ENCODE measurements at places on chromosomes 4 and X.

DNA sequence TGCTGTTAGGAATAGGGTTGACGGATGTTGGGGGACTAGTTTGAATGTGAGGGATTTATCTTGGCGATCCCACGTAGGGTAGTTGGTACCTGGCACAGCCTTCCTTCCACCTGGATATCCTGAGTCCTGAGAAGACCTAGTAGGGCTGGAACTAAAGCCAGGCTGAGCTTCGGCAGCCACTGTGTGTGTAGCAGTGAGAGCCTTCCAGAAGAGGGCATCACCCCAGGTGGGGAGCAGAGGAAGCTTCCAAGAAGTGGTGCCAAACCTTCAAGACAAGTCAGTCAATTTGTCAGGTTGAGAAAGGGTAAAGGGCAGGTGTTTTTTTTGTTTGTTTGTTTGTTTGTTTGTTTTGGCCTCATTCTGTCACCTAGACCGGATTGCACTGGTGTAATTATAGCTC, 1.2 kb upstream of the FGFBP2 start:
- DNase-seq, result no peak
- no peaks in the 10 kb centered on the region for H3K27me3 ChIP-seq
- no peaks in the 10 kb centered on the region for H3K4me1 ChIP-seq
- H3K27ac ChIP-seq, result no peak overlapping the region
- no peaks in the 10 kb centered on the region for H3K36me3 ChIP-seq

DNA sequence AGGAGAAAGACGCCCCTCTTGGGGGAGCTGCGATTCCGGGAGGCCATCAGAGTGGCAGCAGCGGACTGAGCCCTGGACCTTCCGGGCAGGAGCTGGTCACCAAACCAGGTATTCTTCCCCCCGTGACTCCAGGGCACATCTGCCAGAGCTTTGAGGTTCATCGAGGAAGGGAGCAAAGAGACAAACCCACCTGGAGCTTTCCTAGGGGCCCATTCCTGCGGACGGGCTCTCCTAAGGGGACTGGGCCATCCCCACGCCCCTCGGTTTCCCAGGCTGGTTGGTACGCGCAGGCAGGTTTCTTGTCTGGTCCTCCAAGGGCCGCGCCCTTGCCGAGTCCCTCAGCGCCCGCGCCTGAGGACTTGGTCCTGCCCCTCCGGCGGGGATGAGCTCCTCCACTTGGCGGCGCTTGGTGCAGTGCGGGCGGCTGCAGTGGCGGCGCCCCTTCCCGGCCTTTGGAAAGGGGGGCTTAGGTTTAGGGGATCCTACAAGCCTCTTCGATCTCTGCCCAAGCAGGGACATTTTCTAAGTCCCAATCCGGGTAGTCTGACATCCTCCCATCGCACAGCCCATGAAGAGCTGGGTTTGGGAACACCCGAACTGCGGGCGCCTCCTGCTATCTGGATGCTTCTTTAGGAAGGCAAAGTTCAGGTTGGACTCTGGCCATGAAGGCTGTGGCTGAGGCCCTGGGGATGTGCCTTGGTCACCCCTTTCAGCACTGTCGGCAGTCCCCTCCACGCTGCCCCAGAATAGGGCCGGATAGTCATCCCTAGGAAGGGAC, 538 bp downstream of the STBD1 start:
- no peaks in the 10 kb centered on the region for H3K27me3 ChIP-seq
- no peaks in the 10 kb centered on the region for H3K36me3 ChIP-seq
- peak; percentile 60 for DNase-seq
- H3K4me3 ChIP-seq, result peak overlapping the region; percentile 93

DNA sequence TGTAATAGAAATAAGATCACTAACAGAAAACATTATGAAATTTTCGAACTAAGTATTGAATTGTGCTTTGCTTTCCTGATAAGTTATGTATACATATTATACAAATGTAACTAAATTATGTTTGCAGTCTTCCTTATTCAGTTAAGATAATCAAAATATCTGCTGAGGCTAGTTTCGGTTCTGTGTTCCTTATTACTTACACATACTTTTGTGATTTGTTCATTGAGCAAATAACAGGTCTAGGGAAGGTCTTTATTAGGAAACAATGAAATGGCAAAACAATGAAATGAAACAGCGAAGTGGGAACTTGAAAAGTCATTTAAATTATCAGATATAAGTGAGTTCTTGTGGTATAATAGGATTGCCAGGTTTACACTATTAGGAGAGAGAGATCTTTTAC, 352.4 kb downstream of the GRIA2 start:
- no peaks in the 10 kb centered on the region for H3K27me3 ChIP-seq
- no peak overlapping the region for H3K27ac ChIP-seq
- no peak overlapping the region for H3K4me3 ChIP-seq
- no peaks in the 10 kb centered on the region for H3K36me3 ChIP-seq
- no peak for DNase-seq

DNA sequence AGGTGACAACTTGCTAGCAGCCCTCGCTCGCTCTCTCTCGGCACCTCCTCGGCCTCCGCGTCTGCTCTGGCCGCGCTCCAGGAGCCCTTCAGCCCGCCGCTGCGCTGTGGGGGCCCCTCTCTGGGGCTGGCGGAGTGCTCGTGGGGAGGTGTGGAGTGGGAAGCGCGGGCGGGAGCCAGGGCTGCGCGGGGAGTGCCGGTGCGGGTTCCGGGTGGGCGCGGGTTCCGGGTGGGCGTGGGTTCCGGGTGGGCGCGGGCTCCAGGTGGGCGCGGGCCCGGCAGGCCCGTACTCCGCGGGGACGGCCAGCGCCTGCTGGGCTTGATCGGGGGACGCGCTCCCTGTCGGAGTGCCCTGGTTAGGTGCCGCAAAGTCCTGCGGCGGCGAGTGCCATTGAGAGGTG, 384.3 kb downstream of the GPM6A start:
- DNase-seq, result no peak
- no peaks in the 10 kb centered on the region for H3K4me1 ChIP-seq
- H3K27ac ChIP-seq, result no peak overlapping the region
- no peaks in the 10 kb centered on the region for H3K27me3 ChIP-seq
- no peaks in the 10 kb centered on the region for H3K36me3 ChIP-seq
- H3K4me3 ChIP-seq, result no peak overlapping the region

- no peak for DNase-seq
- no peaks in the 10 kb centered on the region for H3K36me3 ChIP-seq
- no peak overlapping the region for H3K27ac ChIP-seq
- no peaks in the 10 kb centered on the region for H3K27me3 ChIP-seq
- no peaks in the 10 kb centered on the region for H3K4me1 ChIP-seq
Measured at GRCh38 chrX:16836371-16836770, 33.8 kb downstream of the RBBP7 start.

DNA sequence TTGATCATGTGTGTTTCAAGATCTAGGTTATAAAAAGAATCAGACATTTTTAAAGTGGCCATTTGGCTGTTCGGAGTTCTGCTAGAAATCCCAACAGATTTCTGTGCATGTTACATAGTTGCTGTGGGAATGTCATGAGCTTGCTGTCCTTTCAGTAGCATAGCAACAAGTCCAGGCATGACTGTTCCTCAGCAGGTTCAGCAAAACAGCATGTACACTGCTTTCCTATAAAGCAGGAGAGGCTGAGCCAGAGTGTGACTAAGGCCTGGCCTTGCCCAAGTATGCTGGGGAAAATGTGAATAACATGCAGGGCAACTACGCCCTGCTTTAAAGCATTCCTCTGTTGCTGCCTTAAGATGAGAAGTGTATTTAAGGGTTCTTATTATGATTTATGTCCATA, 217.1 kb upstream of the SMIM31 start:
- no peak overlapping the region for H3K4me3 ChIP-seq
- H3K27me3 ChIP-seq, result no peaks in the 10 kb centered on the region
- DNase-seq, result peak; percentile 62
- H3K27ac ChIP-seq, result no peak overlapping the region
- H3K4me1 ChIP-seq, result no peaks in the 10 kb centered on the region
- no peaks in the 10 kb centered on the region for H3K36me3 ChIP-seq

DNA sequence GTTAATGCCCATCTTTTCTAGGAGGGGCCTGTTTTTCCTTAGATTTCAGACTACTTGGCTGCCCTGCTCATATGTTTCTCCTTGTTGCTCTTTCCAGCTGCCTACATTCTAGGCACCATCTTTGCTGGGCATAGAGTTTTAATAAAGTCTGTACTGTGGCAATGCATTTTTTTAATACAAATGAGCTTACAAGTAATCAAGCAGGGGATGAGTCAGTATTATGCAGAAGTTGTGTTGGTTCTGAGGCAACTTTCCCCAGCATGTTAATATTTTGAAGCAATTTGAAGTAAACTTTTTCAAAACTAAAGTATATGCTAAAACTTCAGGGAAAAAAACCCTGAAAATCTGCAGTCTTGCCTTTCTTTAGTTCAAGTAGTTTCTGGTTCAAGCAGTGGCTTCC, 372.0 kb upstream of the GATB start:
- no peaks in the 10 kb centered on the region for H3K36me3 ChIP-seq
- no peaks in the 10 kb centered on the region for H3K27me3 ChIP-seq
- H3K4me3 ChIP-seq, result no peak overlapping the region
- no peaks in the 10 kb centered on the region for H3K4me1 ChIP-seq
- no peak for DNase-seq

DNA sequence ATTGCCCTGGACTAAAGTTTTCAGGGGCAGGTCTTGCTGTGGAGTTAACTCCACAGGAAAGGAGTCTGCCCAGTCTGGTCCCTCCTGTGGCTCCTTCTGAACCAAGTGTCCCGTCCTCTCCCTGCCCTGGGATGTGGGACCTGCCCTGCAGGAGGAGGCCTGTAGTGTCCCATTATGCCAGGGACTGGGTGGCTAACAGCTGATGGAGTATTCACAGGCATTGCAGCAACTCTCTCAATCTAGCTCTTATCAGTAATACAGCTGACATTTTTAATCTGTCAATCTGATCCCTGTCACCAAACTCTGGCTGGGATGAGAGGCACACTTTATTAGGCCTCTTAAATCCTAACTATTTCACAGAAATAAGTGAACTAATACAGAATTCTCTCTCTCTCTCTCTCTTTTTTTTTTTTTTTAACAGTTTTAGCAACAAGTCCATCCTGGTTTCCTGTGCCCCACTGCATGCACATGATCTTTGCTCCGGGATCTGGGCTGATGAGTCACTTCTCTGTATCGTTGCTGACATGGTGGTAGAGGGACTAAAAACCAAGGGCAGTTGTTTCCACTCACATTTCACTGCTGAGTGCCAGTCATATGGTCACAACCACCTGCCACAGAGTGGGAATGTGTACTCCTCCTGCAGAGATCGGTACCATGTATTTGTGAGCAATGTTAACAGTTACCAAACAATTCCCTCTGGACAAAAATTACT, 39.1 kb downstream of the HAND2 start:
- DNase-seq, result no peak
- H3K4me1 ChIP-seq, result peaks cover 5% of the 10 kb centered on the region
- H3K27ac ChIP-seq, result peak overlapping the region; percentile 35
- no peaks in the 10 kb centered on the region for H3K27me3 ChIP-seq

- H3K4me3 ChIP-seq, result no peak overlapping the region
- H3K36me3 ChIP-seq, result no peaks in the 10 kb centered on the region
- DNase-seq, result no peak
- H3K4me1 ChIP-seq, result no peaks in the 10 kb centered on the region
- no peak overlapping the region for H3K27ac ChIP-seq
- H3K27me3 ChIP-seq, result no peaks in the 10 kb centered on the region
Measured at GRCh38 chr4:8090312-8090711, 68.3 kb downstream of the ABLIM2 start.

GRCh38 chr4:140726776-140727500, 29.2 kb downstream of the TBC1D9 start:
- no peaks in the 10 kb centered on the region for H3K4me1 ChIP-seq
- H3K27me3 ChIP-seq, result no peaks in the 10 kb centered on the region
- H3K27ac ChIP-seq, result peak overlapping the region; percentile 54
- no peak overlapping the region for H3K4me3 ChIP-seq
- no peak for DNase-seq

DNA sequence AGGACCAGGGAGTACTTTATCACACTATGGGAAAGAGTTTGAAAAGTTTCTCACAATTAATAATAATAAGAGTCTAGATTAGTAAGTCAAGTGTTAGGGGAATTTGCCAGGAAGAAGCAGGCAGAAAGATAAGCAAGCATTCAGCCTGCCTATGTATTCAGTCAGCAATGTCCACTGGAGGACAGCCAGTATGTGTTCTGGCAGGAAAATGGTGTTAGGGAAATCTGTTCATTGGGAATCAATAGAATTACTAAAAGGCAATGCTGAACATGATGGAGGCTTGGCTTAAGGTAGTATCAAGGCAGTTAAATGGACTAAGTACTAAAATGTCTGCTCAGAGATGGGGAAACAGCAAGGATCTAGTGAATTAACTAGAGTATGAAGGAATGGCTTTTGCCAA, 221.2 kb downstream of the PPP4R3C start:
- DNase-seq, result no peak
- H3K27me3 ChIP-seq, result no peaks in the 10 kb centered on the region
- H3K36me3 ChIP-seq, result no peaks in the 10 kb centered on the region
- no peak overlapping the region for H3K4me3 ChIP-seq

- no peaks in the 10 kb centered on the region for H3K4me1 ChIP-seq
- no peak overlapping the region for H3K4me3 ChIP-seq
- no peak overlapping the region for H3K27ac ChIP-seq
- H3K36me3 ChIP-seq, result no peaks in the 10 kb centered on the region
Measured at GRCh38 chrX:97200454-97200853, 316.7 kb downstream of the RPA4 start.

DNA sequence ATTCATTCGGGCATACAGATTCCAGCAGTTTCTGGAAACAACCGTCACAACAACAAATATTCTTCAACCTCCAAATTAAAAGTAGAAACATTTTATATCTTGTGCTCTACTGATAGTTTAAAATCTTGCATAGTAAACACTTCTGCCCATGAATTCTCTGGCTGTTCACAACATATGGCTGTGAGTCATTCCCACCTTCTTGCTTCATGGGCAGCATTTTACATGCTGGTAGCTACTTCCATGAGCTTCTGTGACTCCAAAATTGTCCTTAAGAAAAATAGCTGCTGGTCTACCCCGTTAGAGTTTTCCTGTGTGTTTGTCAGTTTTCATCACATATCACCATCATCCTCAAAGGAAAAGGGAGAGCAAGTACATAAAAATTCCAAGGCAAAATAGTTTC, 22.7 kb downstream of the PNPLA4 start:
- no peaks in the 10 kb centered on the region for H3K27me3 ChIP-seq
- no peak overlapping the region for H3K4me3 ChIP-seq
- H3K4me1 ChIP-seq, result no peaks in the 10 kb centered on the region
- no peak for DNase-seq
- peaks cover 4% of the 10 kb centered on the region for H3K36me3 ChIP-seq

- no peak overlapping the region for H3K4me3 ChIP-seq
- no peaks in the 10 kb centered on the region for H3K4me1 ChIP-seq
- H3K27ac ChIP-seq, result no peak overlapping the region
- no peaks in the 10 kb centered on the region for H3K27me3 ChIP-seq
Measured at GRCh38 chr4:83381173-83381572, 46.5 kb upstream of the HPSE start.

DNA sequence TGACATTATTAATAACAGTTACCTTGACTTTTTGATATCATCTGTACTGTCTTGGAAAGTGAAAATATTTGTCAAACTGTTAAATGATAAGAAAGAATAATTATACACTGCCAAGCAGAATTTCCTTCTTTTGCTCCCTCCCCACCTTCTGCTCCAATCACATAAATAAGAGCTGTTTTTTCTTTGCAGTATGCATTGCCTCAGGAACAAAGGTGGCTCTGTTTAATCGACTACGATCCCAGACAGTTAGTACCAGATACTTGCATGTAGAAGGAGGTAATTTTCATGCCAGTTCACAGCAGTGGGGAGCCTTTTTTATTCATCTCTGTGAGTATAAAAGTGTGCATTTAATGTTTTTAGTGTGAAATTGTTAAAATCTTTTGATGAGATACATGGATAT, 66.1 kb downstream of the CCKAR start:
- no peak overlapping the region for H3K27ac ChIP-seq
- H3K4me3 ChIP-seq, result no peak overlapping the region
- H3K36me3 ChIP-seq, result no peaks in the 10 kb centered on the region
- no peaks in the 10 kb centered on the region for H3K27me3 ChIP-seq
- no peak for DNase-seq
